ENCODE measurements at places on chromosomes 5 and 9.

DNA sequence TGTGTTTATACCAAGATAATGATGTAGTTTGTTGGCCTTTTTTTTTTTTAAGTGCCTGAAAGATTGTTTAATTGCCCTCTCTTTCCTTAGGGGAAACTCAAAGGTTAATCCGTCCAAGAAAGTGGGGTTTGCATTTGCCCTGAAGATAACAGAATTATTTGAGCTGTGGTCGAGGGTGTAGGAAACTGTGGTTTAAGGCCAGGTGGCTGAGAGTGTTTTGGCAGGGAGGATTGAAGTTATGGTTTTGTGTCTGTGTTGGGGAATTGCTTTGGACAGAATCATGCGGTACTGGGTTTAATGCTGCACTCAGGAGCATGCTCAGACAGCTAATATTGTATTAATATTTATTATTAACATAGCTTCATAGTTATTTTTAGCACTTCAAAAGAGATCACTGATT, 509.8 kb downstream of the EBF1 start:
- no peak for DNase-seq

DNA sequence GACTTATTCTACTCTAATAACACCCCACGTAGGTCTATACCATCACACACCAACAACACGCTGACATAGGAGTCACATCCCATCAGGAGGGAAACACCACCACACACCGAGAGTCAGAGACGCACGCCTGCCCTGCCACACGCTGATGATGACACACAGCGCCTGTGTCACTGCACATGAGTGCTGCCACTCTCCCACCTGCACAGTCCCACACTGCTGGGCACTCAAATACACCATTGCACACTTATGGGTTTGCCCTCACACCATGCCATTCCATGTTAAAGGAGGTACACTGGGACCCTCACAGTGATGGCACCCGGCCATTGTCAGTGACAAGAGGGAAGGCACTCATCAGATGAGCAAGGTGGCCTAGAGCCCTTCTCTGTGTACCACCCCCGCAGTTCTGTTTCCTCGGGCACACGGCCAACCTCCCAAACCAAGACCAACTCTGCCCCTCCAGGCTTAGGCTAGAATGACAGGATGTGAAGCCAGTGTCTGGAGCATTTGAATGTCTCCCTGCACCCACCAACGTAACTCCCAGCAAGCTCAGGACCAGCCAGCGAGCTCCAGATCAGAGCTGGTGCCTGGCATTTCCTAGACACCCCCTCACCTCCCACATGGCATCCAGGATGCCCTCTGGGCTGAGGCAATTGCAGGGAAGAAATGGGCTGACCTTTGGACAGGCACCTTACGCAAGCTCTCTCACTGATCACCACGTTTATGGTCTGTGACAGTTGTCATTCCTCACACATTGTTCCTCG, 3.6 kb upstream of the CPLX2 start:
- no peak for DNase-seq

- DNase-seq: peak; percentile 59
Observed at GRCh38 chr9:86946201-86947145, 833 bp downstream of the GAS1 start.

DNA sequence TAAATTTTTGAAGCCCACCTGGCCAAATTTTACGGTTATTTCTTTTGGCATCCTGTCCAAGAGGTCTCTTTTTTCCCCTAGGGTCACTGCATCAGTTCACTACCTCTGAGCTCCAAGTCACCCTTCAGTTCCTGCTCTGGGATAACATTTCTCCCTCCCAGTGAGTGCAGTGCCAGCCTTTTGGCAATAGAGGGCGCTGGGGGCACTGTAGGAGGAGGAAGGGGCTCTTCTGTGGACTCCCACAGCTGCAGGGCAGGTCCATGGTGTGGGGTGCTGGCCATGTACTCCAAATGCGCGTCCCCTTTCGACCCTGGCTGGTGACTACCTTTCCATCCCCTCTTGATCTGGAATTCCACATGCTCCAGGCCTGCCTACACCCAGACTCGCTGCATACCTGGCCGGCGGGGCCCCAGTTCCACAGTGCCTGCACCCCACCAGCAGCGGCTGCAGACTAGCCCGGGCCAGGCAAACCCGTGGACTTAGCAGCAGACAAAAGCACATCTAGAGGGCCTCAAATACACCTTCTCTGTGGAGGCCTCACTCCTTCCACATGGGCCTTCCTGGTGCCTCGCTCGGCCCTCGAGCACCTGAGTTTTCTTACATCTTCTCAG, 20.3 kb upstream of the NINJ1 start:
- DNase-seq: peak; percentile 22

DNA sequence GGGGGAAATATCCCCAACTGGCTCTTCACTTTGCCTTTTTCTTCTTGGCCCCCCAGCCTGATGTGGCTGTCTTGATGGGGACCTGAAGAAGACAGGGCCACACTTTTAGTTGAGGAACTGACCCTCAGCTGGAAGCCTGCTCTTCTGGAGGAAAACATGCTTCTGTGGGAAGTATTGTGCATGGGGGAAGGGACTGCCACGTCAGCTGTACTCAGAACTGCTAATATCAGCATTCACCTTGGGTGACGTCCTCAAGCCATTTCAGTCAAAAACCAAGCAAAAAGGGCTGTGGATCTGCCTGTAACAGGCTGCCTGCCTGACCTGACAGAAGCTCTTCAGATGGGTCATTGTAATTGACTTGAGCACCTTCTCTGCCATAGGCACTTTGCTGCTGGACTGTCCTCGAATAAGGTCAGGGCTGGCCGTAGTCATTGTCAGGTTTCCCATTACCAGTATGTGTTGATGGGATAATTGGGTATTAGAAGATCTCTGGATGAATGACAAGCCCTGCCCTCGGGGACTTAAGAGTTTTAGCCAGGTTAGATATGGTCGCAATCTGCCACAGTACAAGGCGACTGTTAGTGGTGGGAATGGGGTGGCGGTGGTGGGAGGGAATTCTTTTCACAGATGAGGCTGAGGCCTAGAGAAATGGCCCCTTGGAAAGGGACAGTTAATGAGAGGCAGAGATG, 10.4 kb downstream of the RAI14 start:
- no peak for DNase-seq

DNA sequence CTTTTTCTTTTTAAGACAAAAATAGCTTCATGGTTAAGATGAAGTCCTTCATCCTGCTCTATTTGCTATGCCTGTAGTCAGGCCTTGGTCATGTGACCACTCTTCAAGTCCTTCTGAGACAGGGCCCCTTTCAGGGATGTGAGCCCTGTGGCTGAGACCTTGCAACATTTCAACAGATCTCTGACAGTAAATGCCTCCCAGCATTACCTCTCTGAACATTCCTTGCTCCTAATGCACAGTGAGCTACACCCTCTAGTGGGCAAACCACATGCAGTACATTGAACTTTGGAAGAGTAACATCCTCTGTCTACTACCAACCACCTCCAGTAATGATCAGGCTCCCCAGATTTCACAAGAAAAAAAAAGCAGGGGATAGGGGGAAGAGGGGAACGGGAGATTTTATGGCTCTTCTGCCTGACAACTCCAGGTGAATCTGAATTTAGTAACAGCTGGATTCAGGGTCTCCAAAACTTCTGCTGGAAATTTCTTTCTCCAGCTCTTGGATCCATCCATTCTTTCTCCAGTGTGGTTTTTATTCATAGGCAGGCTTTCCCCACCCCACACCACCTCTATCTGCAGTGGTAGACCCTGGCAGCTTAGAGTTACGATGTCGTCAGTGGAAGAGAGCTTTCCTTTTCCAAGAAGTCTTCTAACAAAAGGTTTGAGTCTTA, 8.9 kb upstream of the FBXO38 start:
- peak; percentile 2 for DNase-seq

GRCh38 chr9:117091529-117091928, 323.3 kb downstream of the ASTN2 start:
- DNase-seq: no peak

- DNase-seq: no peak
Observed at GRCh38 chr9:100240512-100240911, 112.2 kb downstream of the TEX10 start.

DNA sequence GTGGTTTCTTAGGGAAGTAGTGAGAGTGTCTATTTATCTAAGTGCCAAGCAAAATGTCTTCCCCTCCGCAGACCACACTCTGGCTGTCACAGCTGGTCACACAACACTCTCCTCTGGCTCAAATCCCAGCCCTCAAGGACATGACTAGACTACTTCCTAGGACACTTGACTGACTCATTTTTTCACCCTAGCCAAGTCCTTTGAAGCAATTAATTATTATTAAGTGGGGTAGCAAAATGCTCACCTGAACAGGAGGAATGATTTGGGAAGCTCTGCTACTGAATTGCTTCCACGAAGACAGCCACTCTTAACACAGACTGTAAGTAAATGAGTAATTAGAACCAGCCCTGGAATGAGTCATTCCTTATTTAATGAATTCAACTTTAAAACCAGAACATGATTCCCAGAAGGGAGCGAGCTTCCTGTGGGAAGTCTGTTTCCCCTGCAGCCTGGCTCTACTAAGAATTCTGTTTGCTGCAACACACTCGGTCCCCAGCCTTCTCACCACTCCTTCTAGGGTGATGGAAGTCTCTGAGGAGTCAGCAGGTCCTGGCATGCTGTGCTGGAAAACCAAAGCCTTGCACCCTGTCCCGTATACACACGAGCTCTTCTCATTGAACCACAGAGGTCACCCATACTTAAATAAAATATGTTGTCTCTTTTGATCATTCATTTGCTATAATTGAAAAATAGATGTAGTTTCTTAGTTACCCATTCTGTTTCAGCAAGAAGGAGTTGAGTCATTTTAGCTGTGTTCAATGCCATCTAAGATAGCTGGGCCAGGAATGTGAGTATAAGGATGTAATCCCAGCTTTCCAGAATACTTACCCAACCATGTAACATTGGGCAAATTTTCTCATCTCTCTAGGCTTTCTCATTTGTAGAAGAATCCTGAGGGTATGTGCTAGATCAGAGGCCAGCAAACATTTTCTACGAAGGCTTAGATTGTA, 218.6 kb upstream of the RASEF start:
- no peak for DNase-seq

GRCh38 chr9:27195191-27195590, 86.2 kb downstream of the TEK start:
- no peak for DNase-seq

GRCh38 chr5:173778784-173779304, 109.3 kb upstream of the CPEB4 start:
- no peak for DNase-seq

- DNase-seq: no peak
Observed at GRCh38 chr5:92206681-92207080, 823.6 kb upstream of the ARRDC3 start.

GRCh38 chr5:123105864-123106263, 16.8 kb downstream of the PRDM6 start:
- no peak for DNase-seq

GRCh38 chr5:180173198-180173544, 35.8 kb downstream of the RASGEF1C start:
- DNase-seq: no peak

DNA sequence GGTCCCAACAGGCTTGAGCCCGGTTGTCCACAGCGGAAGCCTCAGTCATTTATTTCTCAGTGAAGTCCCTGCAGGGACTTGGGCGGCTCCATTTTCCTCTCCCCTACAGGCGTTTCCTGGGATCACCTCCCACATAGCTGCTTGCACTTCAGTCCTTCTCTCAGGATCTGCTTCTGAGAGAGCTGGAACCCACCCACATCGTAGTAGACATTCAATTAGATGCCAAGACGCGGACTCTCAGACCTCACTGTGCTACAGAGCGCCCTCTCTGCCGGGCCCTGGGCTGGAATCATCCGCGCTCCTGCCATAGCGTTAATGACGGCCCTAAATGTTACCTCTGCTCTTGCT, 54.0 kb upstream of the ROR2 start:
- DNase-seq: no peak

- no peak for DNase-seq
Observed at GRCh38 chr5:76082772-76083554, at the start of gene SV2C. Gene SV2C (plus strand): TSS chr5:76083383. CDS start chr5:76131751, 48,368 bp downstream.

- no peak for DNase-seq
Observed at GRCh38 chr5:179816796-179817469, 3.8 kb upstream of the SQSTM1 start.

DNA sequence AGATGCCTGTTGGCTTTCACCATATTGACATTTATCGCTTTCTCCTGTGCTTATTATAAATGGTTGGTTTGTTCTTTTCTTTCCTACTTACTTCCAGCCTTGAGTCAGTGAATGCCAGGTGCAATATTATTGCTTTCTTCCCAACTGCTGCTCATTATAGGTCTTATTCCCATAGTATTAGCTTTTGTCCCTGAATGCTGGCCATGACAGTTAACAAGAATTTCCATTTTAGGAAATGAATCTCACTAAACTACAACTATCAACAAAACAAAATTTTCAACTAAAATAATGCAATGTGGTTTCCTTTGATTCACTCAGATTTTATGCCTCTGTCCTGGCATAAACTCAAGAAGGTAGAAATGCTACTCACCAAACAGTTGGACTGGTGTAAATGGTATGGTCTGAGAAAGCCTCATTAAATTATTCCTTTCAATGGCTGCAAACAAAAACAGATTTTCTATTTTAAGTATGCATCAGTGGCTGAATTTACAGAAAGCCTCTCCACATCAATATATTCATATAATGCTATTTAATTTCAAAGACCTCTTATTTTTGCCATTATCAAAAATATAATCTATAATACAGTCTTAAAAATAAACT, 145.4 kb downstream of the TRPM6 start:
- DNase-seq: no peak

GRCh38 chr9:4979239-4979638, 5.8 kb upstream of the JAK2 start:
- no peak for DNase-seq

All from T-cell (primary cell).